Activated CD4-positive, alpha-beta T cell treated with anti-CD3 and anti-CD28 coated beads, Interleukin-2, amount 50 U/mL, for 4 hours (primary cell): ENCODE measurements at places on chromosomes 7 and 10.
A peak's percentile ranks its signal among the peaks of the same experiment; 100 is the strongest.

DNA sequence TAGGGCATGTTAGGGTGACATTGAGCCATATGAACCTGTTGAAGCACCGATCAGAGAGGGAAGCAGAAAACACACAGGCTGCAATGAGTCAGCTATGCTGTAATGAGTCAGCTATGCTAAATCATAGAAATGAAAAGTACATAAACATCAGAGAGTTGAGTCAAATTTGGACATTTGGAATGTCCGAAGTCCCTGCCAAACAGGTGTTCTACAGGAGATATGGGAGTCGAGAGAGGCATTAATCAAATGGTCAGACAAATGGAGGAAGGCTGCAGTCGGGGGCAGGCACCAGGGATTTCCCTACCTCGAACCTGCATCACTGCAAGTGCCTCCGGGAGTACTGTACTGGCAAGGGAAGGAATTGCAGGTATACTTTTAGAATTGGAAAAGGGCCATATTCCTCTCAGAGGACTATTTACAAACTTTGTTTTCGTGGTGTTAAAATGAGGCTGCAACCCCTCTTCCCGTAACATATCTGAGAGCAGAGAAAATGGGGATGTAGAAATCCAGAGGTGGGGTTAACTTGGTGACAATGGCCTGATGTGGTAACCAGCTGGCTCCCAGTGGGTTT, 8.8 kb upstream of the ZC3HAV1 start:
- no peak for DNase-seq

DNA sequence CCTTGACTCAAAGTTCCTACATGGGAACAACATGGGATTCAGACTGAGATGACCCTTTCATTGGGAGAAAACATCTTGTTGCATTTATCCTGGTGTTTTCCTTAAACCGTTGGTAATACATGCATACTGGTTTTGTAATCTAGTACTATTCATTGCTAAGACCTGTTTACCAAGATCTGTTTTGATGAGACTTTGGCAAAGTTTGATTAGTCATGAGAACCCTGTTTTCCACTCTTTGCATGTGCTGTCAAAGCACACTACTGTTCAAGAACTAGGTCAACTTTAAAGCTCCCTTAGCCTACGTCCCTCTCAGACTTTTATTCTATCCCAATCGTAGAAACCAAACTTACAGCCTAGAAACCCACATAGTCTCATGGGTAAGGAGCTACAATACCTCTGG, 650.9 kb downstream of the GATA3 start:
- no peak for DNase-seq

GRCh38 chr10:114911052-114911711, 26.8 kb upstream of the TRUB1 start:
- no peak for DNase-seq

- DNase-seq: no peak
These were observed 273.6 kb upstream of the DKK1 start for GRCh38 chr10:52040486-52040885.

- no peak for DNase-seq
These were observed 332.9 kb upstream of the PRKCQ start for GRCh38 chr10:6912929-6913328.

GRCh38 chr10:116719804-116720203, 22.6 kb downstream of the HSPA12A start:
- DNase-seq: no peak

- peak; percentile 13 for DNase-seq
These were observed 109.9 kb upstream of the EFCAB10 start for GRCh38 chr7:105691082-105691679.

DNA sequence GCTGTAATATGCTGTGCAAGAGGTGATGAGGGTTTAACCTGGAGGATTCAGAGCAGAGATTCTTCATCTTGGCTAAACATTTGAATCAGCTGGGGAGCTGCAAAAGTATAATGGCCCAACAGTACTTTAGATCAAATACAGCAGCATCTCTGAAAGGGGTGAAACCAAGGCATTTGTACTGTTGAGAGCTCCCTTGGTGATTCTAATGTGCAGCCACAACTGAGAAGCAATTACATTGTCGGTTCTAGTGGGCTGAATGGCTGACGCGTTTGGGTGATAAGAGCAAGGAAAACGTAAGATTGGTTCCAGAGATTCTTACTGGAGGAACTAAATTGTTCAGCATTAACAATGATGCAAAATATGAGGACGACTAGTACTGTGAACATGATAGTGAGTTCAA, 269.7 kb downstream of the AGMO start:
- no peak for DNase-seq

DNA sequence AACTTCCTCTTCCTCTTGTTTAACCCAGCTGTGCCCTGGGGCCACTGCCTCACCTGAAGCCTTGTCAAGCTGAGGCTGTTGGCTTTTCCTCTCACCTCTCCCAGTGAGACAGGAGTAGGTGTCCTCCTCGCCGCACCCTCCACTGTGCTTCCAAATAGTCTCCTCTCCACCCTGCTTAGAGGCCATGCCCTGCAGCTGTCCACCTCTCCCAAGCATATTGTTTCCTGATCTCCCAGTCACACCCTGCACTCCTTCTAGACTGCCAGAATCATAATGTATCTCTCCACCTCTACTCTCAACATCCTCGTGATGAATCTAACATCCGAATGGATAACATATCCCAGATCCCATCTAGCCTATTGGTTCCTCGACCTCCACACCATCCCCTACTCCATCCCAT, 196.3 kb upstream of the GHITM start:
- no peak for DNase-seq

DNA sequence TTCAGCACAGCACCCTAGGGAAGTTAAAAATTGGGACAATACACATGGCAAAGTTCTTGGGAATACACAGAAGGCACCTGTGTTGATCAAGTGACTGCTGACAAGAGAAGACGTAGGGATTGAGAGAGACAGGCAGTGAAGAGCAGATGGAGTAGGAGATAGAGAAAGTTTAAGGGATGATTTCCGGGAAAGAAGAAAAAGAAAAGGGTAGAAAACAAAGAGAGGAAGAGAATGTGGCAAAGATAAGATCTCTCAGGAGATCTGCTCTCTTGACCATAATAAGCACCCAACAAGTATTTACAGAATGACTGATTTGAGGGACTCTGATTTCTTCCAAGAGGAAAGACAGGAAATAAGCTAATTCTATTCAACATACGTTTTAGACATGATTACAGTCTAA, 15.1 kb upstream of the RALA start:
- DNase-seq: no peak

DNA sequence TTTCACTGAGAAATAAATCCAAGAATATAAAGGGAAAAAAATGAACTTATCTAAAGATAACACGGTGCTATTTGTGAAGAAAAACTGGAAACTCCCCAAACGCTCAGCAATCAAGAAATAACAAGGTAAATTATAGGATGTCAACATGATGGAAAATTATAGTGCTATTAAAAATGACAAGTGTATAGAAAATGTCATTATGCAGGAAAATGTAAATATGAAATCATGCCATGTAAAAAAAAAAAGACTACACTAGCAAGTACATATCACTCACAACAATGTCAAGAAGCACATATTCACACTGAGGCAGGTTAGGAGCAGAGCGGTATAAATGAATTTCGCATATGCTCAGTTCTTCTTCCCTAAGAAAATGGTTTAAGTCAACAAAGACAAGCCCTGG, 27.7 kb downstream of the KLRG2 start:
- DNase-seq: no peak

DNA sequence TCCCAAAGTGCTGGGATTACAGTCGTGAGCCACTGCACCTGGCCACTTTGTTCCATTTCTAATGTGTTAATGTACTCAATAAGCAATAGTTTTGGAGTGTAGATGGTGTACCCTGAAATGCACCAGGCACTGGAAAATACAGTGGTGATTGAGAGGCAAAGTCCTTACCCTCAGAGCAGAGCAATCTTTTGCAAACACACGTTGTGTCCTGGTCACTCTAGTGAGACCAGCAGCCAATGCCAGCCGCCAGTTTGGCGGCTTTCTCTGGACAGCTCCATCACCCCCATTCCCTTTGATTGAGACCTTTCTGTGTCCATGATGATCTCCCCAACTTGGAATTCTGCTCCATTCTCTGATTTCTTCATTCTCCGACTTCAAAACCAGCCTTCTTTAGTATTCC, 231.3 kb downstream of the GALNT17 start:
- DNase-seq: no peak

DNA sequence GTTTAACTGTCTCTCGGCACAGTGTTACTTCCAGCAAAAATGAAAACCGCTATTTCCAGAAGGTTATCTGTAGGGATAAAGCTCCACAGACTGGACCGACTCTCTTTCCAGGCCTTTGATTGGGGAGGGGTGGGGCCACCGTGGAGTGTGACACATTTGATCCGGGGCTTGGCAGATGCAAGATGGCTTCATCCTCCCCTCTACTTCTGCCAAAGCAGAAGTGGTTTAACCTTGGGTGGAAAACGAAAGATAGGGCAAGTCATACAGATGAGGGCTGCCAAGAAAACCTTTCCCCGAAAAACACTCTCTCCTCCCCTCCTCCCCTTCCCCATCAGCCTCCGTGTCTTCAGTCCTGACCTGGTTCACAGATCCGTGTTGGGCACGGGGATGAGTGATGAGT, 139.7 kb upstream of the SH2B2 start:
- no peak for DNase-seq

DNA sequence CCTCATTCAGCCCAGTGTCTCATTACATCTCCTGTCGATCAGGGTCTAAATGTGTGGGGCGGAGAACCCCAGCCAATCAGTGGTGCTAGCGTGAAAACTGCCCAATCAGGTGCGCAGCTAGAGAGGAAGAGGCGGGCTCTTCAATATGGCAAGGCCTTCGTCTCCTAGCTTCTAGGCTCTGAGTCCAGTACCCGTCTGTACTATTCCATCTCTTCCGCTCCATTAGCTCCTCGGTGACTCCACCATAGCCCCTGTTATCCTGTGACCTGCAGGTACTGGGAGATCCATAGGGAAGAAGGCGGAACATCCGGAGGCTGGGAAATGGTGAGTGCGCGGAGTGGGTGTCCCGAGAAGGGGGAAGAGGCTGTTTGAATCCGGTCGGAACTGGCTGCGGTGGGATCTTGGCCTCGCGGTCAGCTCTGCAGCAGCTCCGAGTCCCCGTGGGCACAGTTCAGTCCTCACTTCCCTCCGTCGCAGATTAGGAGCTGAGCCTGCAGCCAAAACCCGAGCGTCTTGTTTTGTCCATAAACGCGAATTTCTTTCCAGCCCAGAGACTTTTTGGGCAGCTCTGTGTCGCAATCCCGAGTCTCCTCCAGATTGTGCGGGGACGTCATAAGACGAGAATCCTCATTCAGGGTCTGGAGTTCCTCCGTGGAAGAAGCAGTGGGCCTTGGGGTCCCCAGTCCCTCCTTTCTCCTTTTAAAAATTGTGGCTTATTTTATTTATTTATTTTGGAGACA, at the start of gene ZNF727:
Gene ZNF727, plus strand, starts transcription at position 134 of the 740 bp plus-strand sequence. Its CDS starts 188 bp downstream, at position 322.
- no peak for DNase-seq

- DNase-seq: no peak
These were observed 151.5 kb upstream of the AGR3 start for GRCh38 chr7:17033245-17033644.

DNA sequence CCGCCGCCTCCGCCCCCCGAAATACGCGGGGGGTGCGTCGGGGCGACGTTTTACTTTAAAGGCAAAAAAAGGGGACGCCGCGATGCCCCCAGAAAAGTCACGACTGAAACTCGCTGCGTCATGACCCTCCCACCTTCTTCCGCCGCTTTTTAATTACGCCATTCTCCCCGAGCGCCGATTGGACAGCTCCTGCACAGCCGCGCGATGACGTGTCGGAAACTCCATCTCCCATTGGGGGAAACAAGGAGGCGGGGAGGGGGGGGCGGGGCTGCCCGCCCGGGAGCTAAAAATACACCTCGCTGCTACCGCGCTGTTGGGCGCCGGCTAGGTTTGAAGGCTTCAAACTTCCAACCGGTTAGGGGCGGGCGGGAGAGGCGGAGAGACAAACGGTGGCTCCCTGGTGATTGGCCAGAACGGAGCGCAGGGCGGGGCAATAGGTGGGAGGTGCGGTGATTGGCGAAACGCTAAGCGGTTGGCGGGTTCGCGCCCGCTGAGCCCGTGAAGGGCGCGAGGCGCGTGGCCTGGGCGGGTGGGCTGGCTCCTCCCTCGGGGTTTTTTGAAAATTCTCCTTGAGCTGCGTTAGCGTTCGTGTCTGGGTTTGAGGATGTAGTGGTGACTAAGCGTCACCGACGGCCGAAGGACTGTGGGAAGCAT, at the start of gene RHEB:
Gene RHEB, minus strand, starts transcription at position 131 of the 654 bp plus-strand sequence. CDS start 384 bp downstream, outside the sequence.
- DNase-seq: peak; percentile 99

GRCh38 chr10:7498111-7498510, 87.3 kb upstream of the SFMBT2 start:
- no peak for DNase-seq
